ENCODE measurements at places on chromosomes 1 and 21.
A peak's percentile ranks its signal among the peaks of the same experiment; 100 is the strongest.

DNA sequence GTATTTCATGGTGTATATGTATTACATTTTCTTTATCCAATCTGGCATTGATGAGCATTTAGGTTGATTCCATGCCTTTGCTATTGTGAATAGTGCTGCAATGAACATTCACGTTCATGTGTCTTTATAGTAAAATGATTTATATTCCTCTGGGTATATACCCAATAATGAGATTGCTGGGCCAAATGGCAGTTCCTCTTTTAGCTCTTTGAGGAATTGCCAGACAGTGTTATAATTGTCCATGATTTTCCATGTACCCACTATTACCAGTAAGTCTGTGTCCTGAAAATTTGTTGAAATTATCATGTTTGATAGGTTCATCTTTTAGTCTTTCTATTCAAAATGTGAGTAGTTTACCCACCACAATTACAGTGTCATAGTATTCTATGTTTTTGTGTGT is 34.4 kb downstream of the SLC9C2 start:
- no peak for DNase-seq

- DNase-seq: no peak
These were observed 52.4 kb upstream of the SYT14 start for GRCh38 chr1:209885403-209886218.

- no peak for DNase-seq
These were observed 50.0 kb upstream of the SYT6 start for GRCh38 chr1:114203595-114204128.

DNA sequence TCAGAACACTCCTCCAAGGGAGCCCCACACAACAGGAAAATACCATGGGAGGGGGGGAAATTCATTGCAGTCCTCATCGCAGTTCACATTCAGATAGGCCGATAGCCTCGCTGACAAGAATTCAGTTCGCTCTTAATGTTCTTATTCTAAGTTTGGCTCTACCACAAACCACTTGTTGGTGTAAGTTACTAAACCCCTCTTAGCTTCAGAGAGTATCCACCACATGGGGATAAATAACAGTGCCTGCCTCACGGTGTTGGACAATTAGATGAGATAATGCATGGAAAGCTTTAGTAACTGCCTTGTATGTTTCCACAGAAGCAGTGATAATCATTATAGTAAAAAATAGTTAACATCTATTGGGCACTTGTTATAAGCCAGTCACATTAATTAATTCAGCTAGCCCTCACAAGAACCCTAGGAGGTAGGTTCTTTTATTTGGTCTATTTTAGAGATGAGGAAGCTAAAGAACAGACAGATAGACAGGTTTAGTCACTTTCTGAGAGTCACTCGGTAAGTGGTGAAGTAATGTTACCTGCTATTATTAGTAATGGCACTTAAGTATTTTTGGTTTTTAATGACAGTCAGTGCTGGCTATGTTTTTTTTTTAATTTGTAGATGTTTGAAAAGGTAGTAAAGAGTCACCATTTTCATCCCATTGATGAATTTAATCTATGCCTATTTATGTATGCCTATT is 10.1 kb downstream of the VAV3 start:
- DNase-seq: no peak

- DNase-seq: no peak
These were observed 4.2 kb downstream of the RSPO1 start for GRCh38 chr1:37630426-37631028.

GRCh38 chr1:111406321-111406768 is 21.2 kb downstream of the OVGP1 start:
- DNase-seq: no peak

DNA sequence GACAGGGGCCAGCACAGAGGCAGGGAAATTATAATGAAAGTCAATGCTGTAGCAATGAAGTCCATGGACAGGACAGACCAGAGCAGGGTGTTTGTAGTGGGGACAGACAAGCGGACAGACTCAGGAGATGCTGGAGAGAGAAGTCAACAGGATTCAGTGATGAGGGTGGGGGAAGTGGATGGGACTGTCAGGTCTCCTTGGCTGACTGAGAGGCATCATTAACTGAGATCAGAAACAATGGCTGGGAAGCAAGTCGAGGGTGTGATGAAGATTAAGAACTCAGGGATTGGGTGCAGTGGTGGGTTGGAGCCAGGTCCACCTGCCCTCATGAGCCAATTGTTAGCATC is 25.5 kb downstream of the CD58 start:
- no peak for DNase-seq

DNA sequence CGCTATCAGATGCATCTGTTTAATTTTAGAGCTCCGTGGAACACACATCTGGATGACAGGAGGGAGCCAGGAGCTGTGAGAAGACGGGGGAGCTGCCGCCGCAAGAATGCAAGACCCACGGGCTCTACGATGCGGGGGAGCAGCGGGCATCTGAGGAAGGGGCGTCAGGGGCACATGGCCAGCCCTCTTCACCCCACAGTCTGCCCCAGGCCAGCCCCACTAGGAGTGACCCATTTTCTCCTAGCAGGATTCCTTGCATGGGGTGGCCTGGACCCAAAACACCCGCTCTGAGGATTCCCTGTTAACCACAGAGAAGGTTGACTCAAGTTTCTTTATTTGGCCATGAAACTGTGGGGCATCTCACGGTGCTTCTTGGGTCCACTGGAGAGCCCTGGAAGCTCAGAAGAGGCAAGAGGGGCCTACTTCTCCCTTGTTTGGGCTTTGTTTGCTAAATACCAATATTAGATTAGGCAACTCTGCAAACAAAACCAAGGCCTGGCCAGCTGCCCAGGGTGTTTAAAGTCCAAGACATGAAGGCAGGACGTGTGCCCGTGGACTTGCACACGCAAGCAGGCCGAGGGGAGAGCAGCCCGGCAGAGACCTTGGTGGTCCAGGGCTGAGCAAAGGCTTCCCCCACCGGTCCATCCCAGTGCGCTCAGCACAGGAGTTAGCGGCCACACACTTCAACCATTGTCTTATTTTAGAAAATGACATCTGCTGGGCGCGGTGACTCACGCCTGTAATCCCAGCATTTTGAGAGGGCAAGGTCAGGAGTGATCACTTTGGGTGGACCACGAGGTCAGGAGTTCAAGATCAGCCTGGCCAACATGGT is 89.8 kb downstream of the DHRS3 start:
- DNase-seq: no peak

DNA sequence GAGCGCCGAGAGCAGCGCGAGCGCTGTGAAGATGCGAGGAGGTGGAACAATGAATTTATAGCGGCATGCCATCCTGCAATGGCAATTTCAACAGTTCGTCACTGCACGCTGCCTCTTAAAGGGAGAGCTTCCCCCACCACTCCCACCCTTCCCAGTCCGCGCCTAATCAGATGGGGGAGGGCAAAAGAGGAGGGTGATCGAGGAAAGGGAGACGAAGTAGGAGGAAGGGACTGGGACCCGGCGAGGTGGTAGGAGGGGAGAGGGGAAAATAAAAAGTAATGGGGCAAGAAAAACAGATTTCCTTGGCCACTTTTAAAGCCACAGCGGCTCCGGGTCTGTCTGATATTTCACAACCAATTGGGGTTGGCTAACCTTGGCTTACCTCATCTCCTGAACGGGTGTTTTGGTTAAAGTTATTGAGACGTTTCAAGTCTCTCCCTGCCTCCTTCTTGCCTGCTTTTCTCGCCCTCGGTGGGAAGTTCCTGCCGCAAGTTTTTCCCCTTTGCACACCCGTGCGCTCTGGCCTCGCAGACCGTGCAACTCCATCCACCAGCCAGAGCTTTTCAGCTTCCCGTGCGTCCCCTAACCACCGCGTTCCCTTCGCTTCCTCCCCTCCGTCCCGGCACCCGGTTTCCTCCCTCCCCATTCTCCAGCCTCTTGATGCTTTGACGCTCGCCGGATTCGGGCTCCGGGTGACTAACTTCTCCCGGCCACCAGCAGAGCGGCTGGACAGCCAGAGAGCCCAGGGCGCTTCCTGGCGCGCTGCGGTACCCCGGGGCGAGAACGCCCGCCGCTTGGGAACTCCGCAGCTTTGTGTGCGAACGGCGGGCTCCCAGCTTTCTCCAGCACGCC is at the start of gene ADAMTS5:
Gene ADAMTS5 (minus strand): TSS at position 27 of the 852 bp plus-strand sequence. CDS start 697 bp downstream, outside the sequence.
- DNase-seq: peak; percentile 84

- DNase-seq: no peak
These were observed 10.5 kb downstream of the OTUD3 start for GRCh38 chr1:19892628-19893168.

GRCh38 chr1:112808861-112809684 is 93.9 kb upstream of the PPM1J start:
- DNase-seq: peak; percentile 97
